ENCODE measurements at places on chromosomes 16 and 17.

GRCh38 chr16:88533381-88533917 is 36.8 kb upstream of the ZC3H18 start:
- no peak for DNase-seq

- DNase-seq, result no peak
These were observed 15.1 kb upstream of the ZFHX3 start for GRCh38 chr16:73062743-73063733.

GRCh38 chr17:16923097-16923903 is 48.6 kb downstream of the TNFRSF13B start:
- no peak for DNase-seq

DNA sequence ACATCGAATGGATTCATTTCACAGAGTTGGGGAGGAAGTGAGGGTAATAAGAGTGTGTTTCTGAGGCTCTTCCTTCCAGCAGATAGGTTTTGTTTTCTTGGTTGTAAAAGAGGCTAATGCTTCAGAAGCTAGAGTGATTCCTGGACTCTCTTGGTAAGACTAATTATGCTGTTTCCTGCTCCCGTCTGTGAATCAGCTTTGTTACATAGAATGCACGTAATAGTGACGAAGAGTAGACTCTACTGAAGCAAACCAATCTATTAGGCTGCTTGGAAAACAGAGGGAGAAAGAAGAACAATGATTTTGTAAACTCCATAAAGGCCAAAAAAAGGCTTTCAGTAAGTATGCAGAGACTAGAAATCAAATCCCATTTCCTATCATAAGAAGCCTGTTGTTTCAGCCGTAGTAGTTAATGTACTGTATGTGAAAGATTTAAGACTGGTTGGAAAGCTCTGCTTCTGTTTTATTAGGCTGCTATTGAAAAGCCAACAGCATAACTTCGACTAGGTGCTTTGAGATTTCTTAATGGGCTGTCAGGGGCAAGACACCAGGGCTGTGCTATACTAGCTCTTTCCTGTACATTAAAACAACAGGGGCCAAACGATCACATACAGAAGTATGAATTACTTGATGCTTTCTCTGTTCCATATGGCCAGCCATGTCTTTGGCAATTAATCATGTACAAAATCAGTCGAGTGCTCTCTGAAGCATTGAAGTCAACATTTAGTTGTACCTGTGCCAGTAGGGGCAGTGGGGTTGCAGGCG is 219.0 kb downstream of the FTO start:
- DNase-seq, result no peak

GRCh38 chr17:77958716-77959125 is 218 bp downstream of the TNRC6C start:
- DNase-seq, result no peak

GRCh38 chr16:25126820-25127232 is 15.3 kb downstream of the LCMT1 start:
- DNase-seq, result no peak

- DNase-seq, result no peak
These were observed 12.5 kb upstream of the FAM171A2 start for GRCh38 chr17:44376124-44376523.

DNA sequence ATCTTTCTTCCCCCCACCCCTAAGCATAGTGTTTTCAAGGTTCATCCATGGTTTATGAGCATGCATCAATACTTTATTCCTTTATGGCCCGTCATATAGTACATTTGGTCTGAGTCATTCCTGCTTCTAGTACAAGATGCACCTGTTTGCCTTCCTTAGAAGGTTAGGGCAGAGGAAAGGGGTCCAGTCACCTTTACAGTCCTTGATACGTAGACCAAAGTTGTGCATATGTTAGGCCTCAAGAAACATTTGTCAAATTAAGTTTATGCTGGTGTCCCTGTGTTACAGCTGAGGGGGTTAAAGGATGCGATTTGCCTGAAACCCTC is 1.4 kb downstream of the CYB5D2 start:
- DNase-seq, result no peak

- DNase-seq, result no peak
These were observed 606.3 kb upstream of the CDH11 start for GRCh38 chr16:65728167-65728566.

GRCh38 chr17:29149431-29150064 is 30.6 kb downstream of the MYO18A start:
- no peak for DNase-seq

DNA sequence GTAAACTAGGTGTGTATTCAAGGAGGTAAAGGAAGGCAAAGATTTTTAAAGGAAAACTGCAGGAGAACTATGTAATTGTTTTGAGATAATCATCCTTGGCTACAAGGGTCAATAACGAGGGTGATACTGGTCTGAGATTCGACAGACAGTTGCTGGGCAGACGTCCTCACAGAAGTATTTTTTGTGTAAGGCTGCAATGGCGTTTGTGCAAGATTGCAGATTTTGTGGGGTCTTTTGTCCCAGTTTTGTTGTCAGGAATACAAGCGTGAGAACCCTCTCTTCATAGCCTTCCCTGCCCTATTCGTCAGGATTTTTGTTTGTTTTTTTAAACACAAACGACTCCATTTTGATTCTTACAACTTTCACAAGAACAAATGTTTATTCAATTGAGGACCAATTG is 57.5 kb downstream of the GPR139 start:
- DNase-seq, result no peak

GRCh38 chr16:74020095-74020670 is 276.4 kb upstream of the PSMD7 start:
- no peak for DNase-seq

DNA sequence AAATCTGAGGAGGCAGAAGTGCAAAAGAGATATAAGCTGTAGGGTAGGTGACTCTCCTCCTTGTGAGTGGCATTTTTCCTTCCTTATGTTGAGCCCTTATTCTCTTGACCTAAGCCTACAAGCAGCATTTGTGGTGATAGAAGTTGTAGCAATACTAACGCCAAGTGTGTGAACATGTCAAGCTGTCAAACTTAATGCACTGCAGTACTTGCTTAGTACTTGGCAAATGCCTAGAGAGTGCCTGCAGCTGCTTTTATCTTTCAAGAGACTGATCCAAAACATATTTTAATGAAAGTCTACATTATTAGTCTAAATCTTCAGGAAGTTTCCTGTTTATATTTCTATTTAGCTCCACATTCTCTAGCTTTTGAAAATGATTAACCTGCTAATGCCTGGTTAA is 83.2 kb downstream of the CNTNAP4 start:
- DNase-seq, result no peak

- DNase-seq, result no peak
These were observed 42.5 kb downstream of the C16orf78 start for GRCh38 chr16:49416001-49416675.

- no peak for DNase-seq
These were observed 87.8 kb upstream of the NLRP1 start for GRCh38 chr17:5672141-5672540.

GRCh38 chr16:19219836-19220235 is 51.8 kb downstream of the SYT17 start:
- DNase-seq, result no peak

DNA sequence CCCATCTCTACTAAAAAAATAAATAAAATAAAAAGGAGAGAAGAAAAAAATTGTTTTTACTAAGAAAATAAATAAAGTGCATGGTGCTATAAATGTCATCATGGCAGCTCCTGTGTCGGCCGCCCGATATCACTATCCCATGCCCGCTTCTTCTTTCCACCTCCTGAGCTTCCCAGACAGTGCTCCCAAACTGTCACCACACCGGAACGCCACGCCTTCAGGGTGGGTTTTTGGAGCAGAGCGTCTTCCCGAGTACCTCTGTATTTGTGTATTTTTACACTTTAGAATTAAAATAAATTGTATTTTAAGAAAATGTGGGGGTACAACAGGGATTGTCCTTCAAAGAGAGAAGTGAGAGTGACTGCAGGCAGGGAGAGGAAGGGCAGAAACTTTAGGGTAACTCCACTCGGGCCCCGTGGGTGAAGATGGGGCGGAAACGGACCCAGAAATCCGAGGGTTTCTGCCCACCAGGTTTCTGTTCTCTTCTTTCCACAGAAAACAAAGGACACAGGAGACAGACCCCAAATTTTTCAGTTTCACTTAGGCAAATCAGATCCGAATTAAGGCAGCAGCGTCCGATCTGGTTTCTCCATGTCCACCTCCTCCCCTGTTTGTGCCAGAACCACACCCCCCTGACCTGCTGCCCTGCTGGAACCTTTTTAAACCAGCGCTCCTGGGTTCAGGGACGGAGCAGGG is 3.6 kb upstream of the ITGAX start:
- DNase-seq, result no peak

DNA sequence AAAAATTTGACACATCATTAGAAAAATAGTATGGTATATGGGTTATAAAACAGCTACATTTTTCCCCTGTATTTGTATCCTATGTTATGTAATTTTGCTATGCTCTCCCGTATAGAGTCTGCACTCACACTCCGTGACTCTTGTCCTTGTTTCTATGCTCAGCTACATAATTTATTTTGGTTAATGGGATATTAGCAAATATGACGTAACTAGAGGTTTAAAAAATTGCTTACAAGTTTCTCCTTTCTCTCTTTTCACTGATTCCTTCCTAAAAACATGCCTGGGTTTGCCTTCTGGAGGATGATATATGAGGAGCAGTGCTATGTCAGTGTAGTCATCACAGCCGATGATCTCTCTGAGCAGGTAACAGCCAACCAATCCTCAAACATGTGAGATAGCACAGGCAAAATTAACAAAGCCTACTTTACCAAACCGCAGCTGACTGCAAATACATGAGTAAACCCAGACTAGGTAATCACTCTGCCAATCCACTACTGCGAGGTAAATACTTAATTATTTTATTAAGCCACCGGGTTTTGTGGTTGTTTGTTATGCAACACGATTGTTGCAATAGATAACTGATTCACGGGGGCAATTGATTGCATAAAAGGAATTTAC is 126.9 kb downstream of the KIF2B start:
- DNase-seq, result no peak

DNA sequence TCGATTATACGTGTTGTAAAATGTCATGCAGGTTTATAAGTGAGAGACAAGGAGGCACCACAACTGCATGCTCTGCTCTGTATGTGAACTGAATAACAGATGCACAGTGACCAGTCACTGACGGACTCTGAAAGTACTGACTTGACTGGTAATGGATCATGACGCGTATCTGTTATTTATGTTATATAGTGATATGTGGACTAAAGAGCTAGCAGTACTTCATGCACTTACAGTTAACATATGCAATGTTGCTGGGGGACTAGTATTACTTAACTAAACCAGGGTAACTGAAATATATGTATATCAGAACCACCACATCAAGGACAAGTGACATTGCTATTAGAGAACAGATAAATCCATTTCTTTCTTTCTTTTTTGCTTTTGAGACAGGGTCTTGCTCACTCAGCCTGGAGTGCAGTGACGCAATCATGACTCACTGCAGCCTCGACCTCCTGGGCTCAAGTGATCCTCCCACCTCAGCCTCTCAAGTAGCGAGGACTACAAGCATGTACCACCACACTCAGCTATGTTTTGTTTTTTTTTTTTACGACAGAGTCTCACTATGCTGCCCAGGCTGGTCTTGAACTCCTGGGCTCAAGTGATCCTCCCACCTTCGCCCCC is 17.2 kb downstream of the COIL start:
- no peak for DNase-seq

GRCh38 chr17:4690745-4691144 is 13.2 kb downstream of the PELP1 start:
- DNase-seq, result no peak

Measured in NCI-H2081 treated with DMSO at 0.1 percent for 48 hours (cell line).